ENCODE measurements at places on chromosomes 3 and 15. TPM values are rescaled to one million over a fixed set of nuclear protein-coding genes. Genes with fewer than 3 reads are reported as not detected.

SLC9C1 gene
- total RNA-seq, result not detected

FETUB gene
- total RNA-seq, result 0.25 TPM

APOD gene
- 0.50 TPM for total RNA-seq

LINS1 gene
- total RNA-seq, result 11.6 TPM

ATP13A4 gene
- total RNA-seq, result 0.06 TPM

DUT gene
- 112 TPM for total RNA-seq

DNAJB8 gene
- not detected for total RNA-seq

PFKFB4 gene
- 12.7 TPM for total RNA-seq

SUSD5 gene
- 3.6 TPM for total RNA-seq

CACNA2D3 gene
- total RNA-seq, result 0.07 TPM

HCN4 gene
- 0.22 TPM for total RNA-seq

ZNF445 gene
- total RNA-seq, result 2.3 TPM

RTP3 gene
- total RNA-seq, result not detected

STARD5 gene
- 2.0 TPM for total RNA-seq

PROS1 gene
- total RNA-seq, result 8.0 TPM

ZNF80 gene
- not detected for total RNA-seq

LDHAL6B gene
- total RNA-seq, result not detected

RBMS3 gene
- total RNA-seq, result 0.43 TPM

CHRFAM7A gene
- total RNA-seq, result 7.5 TPM

ASB14 gene
- not detected for total RNA-seq

RBPMS2 gene
- 6.5 TPM for total RNA-seq

CNTN3 gene
- total RNA-seq, result not detected

ZNF660 gene
- total RNA-seq, result not detected

SEMA3F gene
- 10.6 TPM for total RNA-seq

NDN gene
- total RNA-seq, result 0.08 TPM

CD200R1 gene
- total RNA-seq, result 0.14 TPM

SLC22A14 gene
- total RNA-seq, result 0.03 TPM

TPRG1 gene
- 0.21 TPM for total RNA-seq

FAM174B gene
- total RNA-seq, result 7.6 TPM

COL6A6 gene
- not detected for total RNA-seq

PCOLCE2 gene
- 29.0 TPM for total RNA-seq

CCDC174 gene
- total RNA-seq, result 16.6 TPM

RUVBL1 gene
- 103 TPM for total RNA-seq

GOLGA6L25 gene
- not detected for total RNA-seq

CFAP100 gene
- total RNA-seq, result not detected

CLDN18 gene
- total RNA-seq, result not detected

WDR72 gene
- total RNA-seq, result 5.5 TPM

GCHFR gene
- total RNA-seq, result 8.8 TPM

PIF1 gene
- total RNA-seq, result 19.2 TPM

GABRB3 gene
- 73.4 TPM for total RNA-seq

ARHGEF26 gene
- 6.7 TPM for total RNA-seq

TRIM42 gene
- not detected for total RNA-seq

C2CD4A gene
- total RNA-seq, result 0.05 TPM

SOX14 gene
- total RNA-seq, result not detected

HGD gene
- 14.2 TPM for total RNA-seq

CYP1A2 gene
- total RNA-seq, result not detected

FOXB1 gene
- not detected for total RNA-seq

MEGF11 gene
- total RNA-seq, result 0.39 TPM

TNK2 gene
- 21.7 TPM for total RNA-seq
